Liver (tissue), 10 donors: ENCODE measurements at places on chromosomes 3 and 15. TPM values are rescaled to one million over a fixed set of nuclear protein-coding genes. Genes with fewer than 3 reads are reported as not detected.

The APOD gene
- 0.56 TPM for polyA plus RNA-seq

DNA sequence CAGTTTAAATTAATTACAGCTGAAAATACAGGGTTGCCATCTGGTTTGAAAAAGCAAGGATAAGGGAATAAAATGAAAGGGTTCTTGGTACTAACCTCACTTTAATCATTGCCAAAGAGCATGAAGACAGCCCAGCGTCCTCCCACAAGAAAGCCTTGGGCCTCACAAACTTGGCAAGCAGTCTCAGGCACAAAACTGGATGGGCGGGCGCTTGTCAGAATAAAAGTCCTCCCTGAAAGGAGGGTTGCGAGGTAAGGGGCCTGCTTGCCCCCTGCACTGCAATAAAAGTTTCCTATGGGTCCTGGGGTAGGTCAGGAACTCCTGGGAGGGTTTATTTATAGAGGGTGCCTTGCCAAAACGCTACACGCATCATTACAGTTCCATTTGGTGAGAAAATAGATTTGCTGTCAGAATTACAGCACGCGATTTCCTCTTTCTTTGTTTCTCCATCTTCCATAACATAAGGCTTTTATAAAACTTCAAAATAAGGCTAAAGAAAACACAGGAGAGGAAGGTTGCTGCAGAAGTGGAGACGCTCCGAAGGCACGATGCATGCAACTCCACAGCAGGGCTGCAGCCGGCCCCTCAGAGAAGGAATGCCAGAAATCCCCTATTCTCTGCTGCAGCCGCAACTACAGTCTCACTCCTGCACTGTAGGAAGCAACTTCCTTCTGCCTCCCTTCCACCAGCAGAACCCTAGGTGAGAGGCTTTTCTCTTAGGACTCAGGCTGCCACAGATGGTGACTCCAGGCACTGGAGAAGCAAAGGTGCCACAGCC, 61.3 kb downstream of the VGLL4 start:
- DNase-seq = no peak

DNA sequence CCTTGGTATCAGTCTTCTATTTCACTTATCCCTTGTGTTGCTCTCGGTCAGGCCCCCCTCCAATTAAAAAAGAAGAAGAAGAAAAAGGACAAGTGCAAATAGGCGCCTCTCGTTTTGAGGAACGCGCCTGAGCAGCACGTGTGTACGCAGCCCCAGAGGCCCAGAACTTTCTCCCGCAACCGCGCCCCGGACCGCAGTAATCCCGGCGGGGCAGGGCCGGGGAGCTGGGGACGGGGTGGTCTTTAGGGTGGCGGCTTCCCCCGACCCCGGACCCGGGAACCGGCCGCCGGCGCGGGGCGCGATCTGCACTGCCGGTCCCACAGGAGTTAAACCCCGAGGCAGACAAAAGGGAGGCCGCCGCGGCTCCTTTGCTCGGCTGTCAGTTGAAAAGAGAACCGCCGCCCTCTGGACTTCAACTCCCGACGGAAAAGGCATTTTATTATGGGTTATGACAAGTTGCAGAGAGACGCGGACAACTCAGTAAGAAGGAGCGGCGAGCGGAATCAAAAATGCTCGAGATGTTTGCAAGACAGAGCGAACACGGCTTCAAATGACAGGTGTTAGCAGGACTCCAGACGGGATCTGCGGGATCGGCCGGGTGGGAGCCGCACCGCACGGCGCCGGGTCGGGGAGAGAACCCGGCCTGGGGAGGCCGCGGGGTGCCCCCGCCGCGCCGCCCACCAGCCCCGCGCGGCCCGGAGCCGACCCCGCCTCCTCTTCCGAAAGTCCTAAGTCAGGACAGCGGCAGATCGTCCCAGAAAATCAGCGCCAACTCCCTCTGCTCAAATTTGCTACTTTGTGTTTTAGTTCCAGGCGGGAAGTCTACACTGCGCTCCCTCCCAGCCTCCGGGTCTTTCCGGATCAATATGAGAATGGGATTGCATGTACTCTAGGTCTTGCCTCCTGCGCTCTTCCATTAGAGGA, 79.0 kb downstream of the NR2F2 start:
- no peak for DNase-seq

GRCh38 chr15:34297059-34297458, 40.5 kb downstream of the SLC12A6 start:
- DNase-seq = no peak

- no peak for DNase-seq
Measured at GRCh38 chr3:69413551-69414207, 27.8 kb upstream of the FRMD4B start.

DNA sequence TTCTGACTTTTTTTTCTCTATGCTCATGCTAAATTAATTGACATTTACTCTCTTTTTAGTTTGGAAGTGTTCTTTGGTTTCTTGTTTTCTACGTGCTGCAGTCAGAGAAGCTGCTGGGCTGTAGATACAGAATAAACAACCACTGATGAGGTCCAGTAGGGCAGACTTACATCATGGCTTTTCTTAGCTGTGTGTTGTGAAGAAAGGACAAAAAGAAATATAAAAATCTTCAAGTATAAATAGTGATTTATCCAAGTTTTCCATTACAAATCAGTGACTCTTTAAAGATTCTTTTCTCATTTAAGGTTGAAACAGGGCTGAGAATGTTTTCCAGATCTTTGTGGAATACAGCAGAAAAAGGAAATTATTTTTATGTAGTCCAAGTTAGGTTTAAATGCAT, 122.2 kb downstream of the CMSS1 start:
- DNase-seq = no peak

DNA sequence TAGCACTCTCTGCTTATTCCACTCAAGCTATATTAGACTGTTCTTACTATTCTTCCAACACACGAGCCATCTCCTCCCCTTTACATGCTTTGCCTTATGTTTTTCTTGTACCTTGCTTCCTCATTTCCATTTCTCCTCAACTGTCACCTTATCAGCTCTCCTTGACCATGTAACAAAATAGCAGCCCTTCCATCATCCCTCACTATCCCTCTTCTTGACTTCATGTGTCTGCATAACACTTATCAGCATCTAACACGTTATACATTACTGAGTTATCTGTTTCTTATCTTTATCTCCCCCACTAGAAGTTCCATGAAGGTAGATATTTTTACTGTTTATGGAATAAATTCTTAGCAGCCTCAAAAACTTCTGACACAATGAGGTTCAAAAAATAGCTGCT, 45.3 kb downstream of the TRPM7 start:
- no peak for DNase-seq

GRCh38 chr3:40173227-40173721, 136.2 kb upstream of the EIF1B start:
- DNase-seq = no peak

GRCh38 chr3:194482196-194482593, 4.6 kb downstream of the ATP13A3 start:
- DNase-seq = no peak

- no peak for DNase-seq
Measured at GRCh38 chr3:168696051-168696450, 600.3 kb upstream of the GOLIM4 start.

GRCh38 chr3:152902141-152902669, 67.3 kb downstream of the P2RY1 start:
- no peak for DNase-seq

GRCh38 chr15:83276661-83277060, 7.8 kb downstream of the BNC1 start:
- no peak for DNase-seq

DNA sequence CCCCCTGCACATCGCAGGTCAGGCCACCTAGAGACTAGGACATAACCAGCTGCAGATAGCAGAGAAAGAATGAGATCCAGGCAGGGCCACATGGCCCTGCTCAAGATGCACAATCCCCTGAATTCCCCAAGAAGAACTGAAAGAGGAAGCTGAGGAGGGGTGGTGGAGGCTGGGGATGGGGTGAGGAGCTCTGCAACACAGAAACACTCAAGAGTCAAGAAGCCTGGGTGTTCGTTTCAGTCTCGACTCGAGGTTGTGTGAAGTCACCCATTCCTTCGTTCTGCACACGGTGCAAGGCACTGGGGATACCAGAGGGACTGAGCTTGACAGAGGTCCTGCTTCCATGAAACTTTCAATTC, 62.0 kb downstream of the TLE3 start:
- DNase-seq = no peak
